T-cell (primary cell): ENCODE measurements at places on chromosomes 5 and 9. TPM values are rescaled to one million over a fixed set of nuclear protein-coding genes. Genes with fewer than 3 reads are reported as not detected.

The FBN2 gene
- total RNA-seq, result not detected

The SAPCD2 gene
- total RNA-seq, result 0.83 TPM

The SURF6 gene
- total RNA-seq, result 18.5 TPM

The ESM1 gene
- not detected for total RNA-seq

The SELENOP gene
- total RNA-seq, result 0.84 TPM

The PCDHGC4 gene
- not detected for total RNA-seq

The IL4 gene
- total RNA-seq, result not detected

The SLCO6A1 gene
- total RNA-seq, result not detected

The SPATA31E1 gene
- not detected for total RNA-seq

The PLCXD3 gene
- 0.06 TPM for total RNA-seq

The ARHGEF28 gene
- total RNA-seq, result 0.29 TPM

The DBN1 gene
- 22.7 TPM for total RNA-seq

The FOXD4L6 gene
- total RNA-seq, result not detected

GRCh38 chr5:147857302-147858129 lies 21.0 kb upstream of the SCGB3A2 start:
- no peaks in the 10 kb centered on the region for H3K27me3 ChIP-seq
- H3K4me1 ChIP-seq, result no peaks in the 10 kb centered on the region
- no peak overlapping the region for H3K27ac ChIP-seq

GRCh38 chr5:131209506-131210150 lies 38.9 kb downstream of the LYRM7 start:
- peak; percentile 55 for DNase-seq
- peak overlapping the region; percentile 92 for H3K27ac ChIP-seq
- no peaks in the 10 kb centered on the region for H3K36me3 ChIP-seq
- no peaks in the 10 kb centered on the region for H3K27me3 ChIP-seq
- H3K4me3 ChIP-seq, result no peak overlapping the region

DNA sequence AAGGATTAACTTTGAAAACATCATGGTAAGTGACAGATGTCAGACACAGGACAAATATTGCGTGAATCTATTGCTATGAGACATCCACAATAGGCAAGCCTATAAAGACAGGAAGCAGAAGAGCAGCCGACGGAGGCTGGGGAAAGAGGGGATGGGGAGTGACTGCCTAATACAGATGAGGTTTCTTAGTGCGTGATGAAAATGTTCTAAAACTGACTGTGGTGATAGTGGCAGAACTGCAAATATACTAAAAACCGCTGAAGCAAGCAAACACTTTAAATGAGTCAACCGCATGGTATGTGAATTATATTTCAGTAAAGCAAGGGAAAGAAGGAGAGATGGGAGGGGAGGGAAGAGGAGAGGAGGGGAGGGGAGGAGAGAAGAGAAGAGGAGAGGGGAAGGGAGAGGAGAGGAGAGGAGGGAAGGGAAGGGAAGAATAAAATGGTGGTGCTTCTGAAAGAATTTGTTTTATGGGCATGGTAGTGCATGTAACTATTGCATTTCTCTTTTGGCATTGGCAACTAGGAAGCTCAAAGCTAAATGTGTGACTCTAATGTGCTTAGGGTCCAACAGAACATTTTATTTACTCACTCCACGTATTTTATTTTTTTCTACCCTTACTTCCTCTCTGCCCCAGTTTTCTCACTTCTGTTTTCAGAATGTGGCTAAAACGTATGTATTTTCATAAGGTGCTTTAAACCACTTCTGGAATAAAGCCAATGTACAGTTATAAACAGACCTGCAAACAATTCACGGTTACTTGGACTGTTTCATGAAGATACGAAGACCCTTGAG lies 21.3 kb downstream of the AKNA start:
- peaks cover 7% of the 10 kb centered on the region for H3K36me3 ChIP-seq
- peak; percentile 54 for DNase-seq
- H3K4me3 ChIP-seq, result no peak overlapping the region
- H3K4me1 ChIP-seq, result peaks cover 78% of the 10 kb centered on the region

- no peak overlapping the region for H3K4me3 ChIP-seq
- DNase-seq, result no peak
- no peaks in the 10 kb centered on the region for H3K36me3 ChIP-seq
- H3K27ac ChIP-seq, result no peak overlapping the region
Measured at GRCh38 chr9:37480759-37481158, 5.0 kb upstream of the POLR1E start.

GRCh38 chr9:78811622-78812276 lies 514.8 kb downstream of the PSAT1 start:
- H3K4me1 ChIP-seq, result no peaks in the 10 kb centered on the region
- no peak overlapping the region for H3K4me3 ChIP-seq
- no peaks in the 10 kb centered on the region for H3K36me3 ChIP-seq
- DNase-seq, result no peak
- no peaks in the 10 kb centered on the region for H3K27me3 ChIP-seq

DNA sequence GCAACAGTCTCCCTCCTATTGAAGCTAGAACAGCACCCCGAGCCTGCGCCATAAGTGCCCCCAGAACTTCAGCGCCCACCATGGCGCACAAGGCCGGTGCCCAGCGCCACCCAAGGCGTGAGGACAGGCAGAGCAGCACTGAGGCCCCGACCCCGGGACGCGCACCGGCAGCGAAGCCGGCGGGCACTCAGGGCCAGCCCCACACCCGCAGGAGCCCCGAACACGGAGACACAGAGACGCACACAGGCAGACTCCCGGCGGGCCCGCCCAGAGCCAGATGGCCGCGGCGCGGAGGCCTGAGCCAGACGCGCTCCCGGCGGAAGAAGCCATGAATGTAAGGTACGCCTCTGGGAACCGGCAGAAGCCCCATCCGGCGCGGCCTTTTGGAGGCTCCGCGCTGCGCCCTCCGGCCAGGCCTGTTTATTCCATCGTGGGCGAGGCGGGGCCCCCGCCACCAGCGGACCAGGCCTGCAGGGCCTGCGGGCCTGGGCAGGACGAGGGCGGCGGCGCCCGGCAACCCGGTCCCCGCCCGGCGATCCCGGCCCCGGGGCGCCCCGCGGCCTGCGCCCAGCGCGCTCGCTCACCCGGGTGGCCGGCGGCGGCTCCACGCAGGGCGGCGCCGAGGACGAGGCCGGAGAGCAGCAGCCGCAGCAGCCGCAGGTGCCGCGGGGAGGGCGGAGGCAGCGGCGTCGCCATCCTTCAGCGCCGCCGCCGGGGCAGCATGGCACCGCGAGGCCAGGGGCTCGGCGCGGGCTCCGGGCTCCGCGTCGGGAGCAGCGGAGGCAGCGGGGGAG lies 486 bp downstream of the NPDC1 start:
- no peak overlapping the region for H3K27ac ChIP-seq
- peaks cover 11% of the 10 kb centered on the region for H3K4me1 ChIP-seq
- DNase-seq, result no peak
- peak overlapping the region; percentile 50 for H3K4me3 ChIP-seq
- H3K27me3 ChIP-seq, result peaks cover 91% of the 10 kb centered on the region
- H3K36me3 ChIP-seq, result no peaks in the 10 kb centered on the region

- H3K27me3 ChIP-seq, result no peaks in the 10 kb centered on the region
- H3K4me1 ChIP-seq, result peaks cover 32% of the 10 kb centered on the region
- DNase-seq, result no peak
- H3K27ac ChIP-seq, result peak overlapping the region; percentile 37
- H3K4me3 ChIP-seq, result no peak overlapping the region
Measured at GRCh38 chr5:56080375-56081052, 85.8 kb upstream of the IL6ST start.

- no peak for DNase-seq
- H3K36me3 ChIP-seq, result no peaks in the 10 kb centered on the region
- H3K27ac ChIP-seq, result no peak overlapping the region
- H3K4me1 ChIP-seq, result no peaks in the 10 kb centered on the region
Measured at GRCh38 chr5:55773057-55773456, 35.2 kb downstream of the DDX4 start.

DNA sequence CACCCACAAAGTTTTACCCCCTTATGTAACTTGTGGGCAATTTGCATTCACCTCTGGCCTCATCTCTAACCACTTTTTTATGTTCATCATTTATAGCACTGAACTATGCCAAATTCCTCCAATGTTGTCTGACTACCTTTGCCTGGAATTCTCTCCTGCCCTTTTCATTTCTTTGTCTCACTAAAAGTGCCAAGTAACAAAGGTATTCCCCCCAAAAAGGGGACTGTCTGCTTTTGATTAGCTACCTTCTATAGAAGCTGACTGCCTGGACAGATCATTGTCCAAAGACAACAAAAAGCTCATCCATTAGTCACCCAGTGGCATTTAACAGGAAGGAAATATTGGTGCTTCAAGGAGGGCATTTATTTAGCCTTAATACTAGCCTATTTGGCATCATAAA lies 189.9 kb upstream of the VCAN start:
- H3K27me3 ChIP-seq, result no peaks in the 10 kb centered on the region
- no peaks in the 10 kb centered on the region for H3K4me1 ChIP-seq
- no peak for DNase-seq

GRCh38 chr5:174998131-174998730 lies 273.8 kb downstream of the MSX2 start:
- no peak overlapping the region for H3K27ac ChIP-seq
- H3K27me3 ChIP-seq, result peaks cover 3% of the 10 kb centered on the region
- no peaks in the 10 kb centered on the region for H3K36me3 ChIP-seq
- H3K4me3 ChIP-seq, result no peak overlapping the region

DNA sequence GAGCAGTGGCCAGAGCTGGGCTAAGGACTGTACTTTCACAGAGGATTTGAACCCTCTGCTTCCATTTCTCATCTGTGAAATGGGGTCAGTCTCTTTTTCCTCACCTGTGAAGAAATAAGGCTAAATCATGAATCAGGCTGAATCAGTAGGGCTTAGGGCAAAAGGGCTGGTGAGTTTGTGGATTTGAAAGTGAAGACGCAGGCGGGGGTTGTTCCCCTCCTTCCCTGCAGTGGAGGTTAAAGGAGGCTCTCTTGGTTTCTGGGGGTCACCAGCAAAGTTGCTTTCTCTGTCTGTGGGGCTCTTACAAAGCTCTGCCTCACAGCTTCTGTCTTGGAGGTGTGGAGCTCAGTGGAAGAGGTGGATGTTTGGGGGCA lies 17.6 kb upstream of the NDST1 start:
- peaks cover 29% of the 10 kb centered on the region for H3K27me3 ChIP-seq
- no peaks in the 10 kb centered on the region for H3K36me3 ChIP-seq
- H3K4me1 ChIP-seq, result peaks cover 13% of the 10 kb centered on the region
- H3K27ac ChIP-seq, result no peak overlapping the region

DNA sequence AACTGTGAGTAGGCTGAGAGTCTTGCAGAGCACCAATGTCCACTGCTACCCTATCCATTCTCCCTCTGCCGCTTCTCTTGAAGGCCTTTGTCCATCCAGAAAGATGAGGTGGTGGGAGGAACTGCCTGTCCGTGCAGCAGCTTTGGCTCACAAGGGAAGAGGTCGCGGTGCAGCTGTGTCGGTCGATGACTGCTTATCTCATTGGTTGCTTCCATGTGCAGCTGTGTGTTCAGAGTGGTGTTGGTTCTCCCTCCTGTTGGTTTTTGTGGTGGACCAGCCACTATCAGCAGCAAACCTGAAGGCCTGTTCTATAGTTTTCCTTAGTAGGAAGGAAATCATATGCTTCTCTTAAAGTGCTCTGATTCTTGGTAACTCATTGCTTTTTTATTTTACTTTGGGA lies 40.7 kb downstream of the SPTAN1 start:
- H3K27ac ChIP-seq, result no peak overlapping the region
- no peaks in the 10 kb centered on the region for H3K27me3 ChIP-seq
- H3K36me3 ChIP-seq, result peaks cover 88% of the 10 kb centered on the region
- peaks cover 2% of the 10 kb centered on the region for H3K4me1 ChIP-seq
